Amniotic stem cell (primary cell): ENCODE measurements at places on chromosomes 12 and 14.

DNA sequence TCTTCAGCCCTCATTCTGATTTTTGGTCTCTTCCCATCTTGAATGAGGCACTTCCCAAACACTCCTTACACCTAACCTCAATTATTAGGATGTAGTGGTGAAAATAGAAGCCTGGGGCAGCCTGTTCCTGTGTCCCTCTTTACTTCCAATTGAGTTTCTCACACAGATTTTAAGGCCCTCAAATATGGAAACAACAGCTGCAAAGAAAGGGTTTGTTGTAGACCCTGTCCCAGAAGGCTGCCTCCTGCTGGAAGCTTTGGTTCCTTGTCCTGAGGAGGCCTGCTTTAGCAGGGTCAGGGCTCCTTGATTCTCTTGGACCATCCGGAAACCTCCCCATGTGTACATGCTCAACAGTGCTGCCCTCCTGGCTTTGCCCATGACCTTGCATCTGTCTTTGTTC is 101.3 kb downstream of the TGFB3 start:
- DNase-seq: no peak

DNA sequence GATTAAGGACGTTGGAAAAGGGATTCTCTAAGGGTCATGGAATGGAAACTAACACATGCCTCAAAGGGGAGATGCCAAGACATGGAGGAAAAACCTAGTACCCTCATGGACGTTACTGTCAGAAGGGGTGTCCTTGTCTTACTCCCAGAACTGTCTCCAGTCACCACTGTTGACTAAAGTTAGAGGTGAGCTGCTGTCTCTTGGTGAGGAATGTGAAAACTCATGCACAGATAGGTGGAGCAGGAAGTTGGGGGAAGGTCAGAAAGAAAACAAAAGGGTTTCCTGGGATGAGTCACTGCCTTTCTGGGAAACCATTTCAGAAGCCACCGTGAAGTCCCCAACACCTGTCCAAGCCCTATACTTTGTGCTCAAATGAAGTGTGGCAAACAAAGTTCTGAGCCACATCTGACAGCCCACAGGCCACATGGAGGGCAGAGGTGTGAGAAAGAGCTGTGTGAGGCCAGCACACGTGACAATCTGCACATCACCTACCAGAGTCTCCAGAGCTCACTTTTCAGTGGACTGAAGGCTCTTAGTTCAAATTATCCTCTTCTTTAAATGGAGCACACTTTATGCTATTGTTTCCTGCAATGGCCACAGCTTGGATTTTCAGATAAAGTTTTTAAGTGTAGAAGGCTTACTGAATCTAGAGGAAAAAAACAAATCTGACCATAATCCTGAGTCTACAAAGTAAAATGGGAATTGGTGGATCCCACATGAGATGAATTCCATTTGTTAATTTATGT is 92.9 kb upstream of the EGLN3 start:
- DNase-seq: no peak

DNA sequence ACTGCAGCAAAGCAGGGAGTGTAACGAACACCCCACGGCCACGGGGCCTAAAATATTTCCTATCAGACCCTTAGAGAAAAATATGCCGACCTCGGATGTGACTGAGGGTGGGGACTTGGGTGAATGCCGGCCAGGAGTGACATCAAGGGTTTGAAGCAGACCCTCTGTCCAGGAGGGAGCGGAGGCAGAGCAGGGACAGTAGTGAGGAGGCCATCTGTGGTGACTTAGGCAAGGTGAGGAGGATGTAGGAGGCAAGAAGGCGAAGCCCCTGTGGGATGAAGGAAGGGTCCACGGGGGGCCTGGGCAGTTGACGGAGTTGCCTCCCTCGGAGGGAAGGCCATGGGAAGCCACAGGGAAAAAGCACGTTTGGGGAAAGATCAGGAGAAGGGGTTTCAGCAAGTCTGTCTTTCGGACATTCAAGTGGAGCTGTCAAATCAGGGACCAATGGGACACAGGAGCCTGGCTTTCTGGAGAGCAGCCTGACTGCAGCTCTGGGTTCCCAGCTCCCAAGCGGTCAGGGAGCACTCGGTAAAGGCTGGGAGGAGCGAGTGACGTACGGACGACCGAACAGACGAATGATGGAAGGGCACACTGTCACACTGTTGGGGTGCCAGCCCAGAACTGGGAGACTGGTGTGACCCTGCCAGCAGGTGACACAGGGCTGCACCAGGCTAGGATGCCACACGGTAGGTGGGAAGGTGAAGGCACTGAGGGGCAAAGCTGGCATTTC is 74.3 kb downstream of the MOK start:
- DNase-seq: no peak

DNA sequence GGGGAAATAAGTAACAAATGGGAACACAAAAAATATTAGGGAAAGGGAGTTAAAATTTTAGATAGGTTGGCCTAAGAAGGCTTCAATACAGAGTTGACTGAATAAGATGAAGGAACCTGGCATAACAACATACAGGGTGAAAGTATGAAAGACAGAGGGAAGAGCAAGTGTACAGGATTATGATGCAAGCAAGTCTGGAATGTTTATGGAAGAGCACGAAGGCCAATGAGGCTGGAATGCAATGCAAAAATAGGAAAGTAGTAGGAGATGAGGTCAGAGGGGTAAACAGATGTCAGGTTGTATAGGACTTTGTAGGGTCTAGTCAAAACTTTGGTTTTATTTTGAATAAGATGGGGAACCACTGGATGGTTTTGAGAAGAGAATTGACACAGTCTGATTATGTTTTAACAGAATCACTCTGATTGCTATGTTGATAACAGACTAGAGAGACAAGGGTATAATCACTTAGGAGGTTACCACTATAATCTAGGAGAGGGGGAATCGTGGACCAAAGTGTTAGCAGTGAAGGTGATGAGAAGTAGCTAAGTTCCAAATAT is 96.8 kb downstream of the OSBPL8 start:
- no peak for DNase-seq

- no peak for DNase-seq
These were observed 174.1 kb upstream of the PRMT8 start for GRCh38 chr12:3316776-3317480.

DNA sequence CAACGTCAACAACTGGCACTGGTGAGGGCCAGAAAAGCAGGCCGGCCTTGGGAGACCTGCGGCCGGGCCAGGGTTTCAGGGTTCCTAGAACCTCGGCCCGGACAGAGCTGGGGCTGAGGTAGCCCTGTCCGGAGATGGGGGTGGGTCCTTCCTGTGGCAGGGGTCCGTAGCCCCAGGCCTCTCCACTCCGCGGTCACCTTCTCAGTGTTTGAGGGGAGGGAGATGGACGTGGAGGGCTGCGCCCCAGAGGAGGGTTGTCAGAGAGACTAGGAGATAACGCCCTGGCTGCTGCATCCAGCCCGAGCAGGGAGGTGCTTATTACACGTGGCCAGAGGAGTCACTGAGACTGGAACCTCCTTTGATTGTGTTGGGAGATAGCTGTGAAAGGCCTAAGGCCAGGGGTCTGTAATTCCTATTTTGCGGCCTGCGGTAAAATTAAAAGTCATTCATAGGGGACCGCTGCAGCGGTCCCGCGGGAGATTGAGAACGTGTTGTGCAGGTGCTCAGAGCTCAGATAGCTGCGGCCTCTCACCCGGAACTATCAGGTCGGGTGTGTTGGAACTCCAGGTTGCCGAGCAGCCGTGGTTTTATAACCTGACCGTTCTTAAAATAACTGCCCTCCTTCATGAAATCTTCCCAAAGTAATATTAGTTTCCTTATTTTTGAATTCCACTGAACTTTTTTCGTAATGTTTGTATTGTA is 507 bp downstream of the AHSA1 start:
- no peak for DNase-seq

DNA sequence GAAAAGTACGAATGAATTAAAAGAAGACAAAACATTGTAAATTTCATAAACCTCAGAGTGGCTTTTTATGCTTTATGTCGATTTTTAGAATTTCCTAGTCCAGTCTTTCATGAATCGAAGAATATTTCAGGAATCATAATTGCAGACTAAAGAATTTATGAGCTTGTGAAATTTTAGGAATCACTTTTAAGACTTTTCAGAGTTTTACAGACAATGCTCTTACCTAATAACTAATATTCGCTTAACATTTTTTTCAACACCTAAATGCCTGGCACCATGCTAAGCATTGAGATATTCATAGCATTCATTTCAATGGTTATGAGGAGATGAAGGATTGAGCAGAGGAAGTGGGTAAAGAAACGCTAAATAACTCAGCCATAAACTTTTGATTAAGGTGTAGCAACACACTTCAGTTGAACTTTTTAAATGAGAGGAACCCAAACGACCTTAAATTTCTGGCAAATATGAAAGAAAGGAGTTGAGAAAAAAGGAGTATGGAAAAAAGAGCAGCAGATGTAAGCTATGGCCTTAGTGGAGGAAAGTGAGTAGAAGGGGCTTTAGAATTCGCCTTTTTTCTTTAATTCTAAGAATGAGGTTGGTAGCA is 739 bp upstream of the USP44 start:
- no peak for DNase-seq

GRCh38 chr12:127649961-127650360 is 617.0 kb upstream of the TMEM132C start:
- DNase-seq: no peak

- DNase-seq: peak; percentile 22
These were observed 70.1 kb downstream of the PHETA1 start for GRCh38 chr12:111298582-111299436.

- DNase-seq: no peak
These were observed 1.4 kb downstream of the NFKBIA start for GRCh38 chr14:35403114-35403602.

DNA sequence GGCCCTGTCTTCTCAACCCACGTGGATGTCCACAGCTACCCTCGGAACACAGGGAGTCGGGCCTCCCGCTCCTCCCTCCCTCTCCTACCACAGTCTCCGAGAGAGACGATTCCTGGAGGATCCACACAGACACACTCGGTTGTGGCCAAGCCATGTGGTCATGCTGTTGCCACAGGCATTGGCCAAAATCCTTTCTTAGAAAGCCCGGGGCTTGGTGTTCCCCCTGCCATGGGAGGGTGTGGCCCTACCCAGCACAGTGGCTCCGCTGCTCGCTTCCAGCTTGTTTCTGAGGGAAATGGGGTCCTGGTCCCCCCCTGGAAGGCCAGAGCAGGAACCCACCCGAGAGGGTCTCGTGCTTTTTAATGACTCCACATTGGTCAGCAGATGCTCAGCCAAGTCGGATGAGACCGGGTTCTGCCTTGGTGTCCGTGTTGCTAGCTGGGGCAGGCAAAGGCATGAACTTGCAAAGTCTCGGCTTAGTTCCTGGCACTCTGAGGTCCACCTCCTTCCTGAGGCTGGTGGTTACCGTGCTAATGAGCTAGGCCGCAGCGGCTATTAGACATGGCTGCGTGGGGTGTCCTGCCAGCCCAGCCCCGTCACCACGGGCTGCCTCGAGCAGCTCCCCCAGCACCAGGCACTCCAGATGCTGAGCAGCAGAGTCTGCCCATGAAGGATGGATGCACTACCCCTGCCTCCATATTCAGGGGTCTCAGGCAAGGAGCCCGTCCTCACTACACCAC is 46.8 kb upstream of the MEG3 start:
- no peak for DNase-seq

DNA sequence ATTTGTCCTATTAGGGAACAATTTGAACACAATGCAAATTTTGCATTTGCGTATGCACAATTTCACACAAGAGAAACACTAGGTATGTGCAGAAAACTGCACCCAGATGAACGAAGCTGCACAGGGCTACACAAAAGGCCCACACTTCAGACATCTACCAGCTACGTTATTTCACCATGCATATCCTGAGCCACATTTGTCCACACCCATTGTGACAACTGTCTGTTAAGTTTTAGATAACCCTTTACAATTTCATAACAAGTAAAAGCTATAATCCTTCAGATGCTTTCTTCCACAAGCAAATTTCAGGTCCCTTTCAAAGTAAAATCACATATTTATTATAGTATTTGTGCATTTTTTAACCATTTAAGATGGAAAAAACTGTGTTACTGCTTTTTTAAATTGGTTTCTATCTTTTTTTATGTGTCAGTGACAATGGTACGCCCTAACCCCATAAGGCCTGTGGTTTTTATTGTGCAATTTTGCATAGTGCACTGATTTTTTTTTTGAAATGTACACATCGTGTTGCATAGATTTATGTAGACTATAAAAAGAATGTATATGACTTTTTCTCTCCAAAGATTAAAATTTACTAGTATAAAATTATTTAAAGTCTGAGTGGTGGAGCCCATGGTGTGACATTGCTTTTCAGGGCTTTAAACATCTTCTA is 87.8 kb upstream of the BTG1 start:
- no peak for DNase-seq

DNA sequence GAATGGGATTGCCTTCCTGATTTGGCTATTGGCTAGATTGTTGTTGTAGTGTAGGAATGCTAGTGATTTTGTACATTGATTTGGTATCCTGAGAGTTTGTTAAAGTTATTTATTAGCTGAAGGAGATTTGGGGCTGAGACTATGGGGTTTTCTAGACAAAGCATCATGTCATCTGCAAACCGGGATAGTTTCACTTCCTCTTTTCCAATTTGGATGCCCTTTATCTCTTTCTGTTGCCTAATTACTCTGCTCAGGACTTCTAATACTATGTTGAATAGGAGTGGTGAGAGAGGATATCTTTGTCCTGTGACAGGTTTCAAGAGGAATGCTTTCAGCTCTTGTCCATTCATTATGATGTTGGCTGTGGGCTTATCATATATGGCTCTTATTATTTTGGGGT is 265.7 kb upstream of the MGAT4C start:
- DNase-seq: no peak

- no peak for DNase-seq
These were observed 121.0 kb upstream of the GARIN2 start for GRCh38 chr14:67068251-67068650.

DNA sequence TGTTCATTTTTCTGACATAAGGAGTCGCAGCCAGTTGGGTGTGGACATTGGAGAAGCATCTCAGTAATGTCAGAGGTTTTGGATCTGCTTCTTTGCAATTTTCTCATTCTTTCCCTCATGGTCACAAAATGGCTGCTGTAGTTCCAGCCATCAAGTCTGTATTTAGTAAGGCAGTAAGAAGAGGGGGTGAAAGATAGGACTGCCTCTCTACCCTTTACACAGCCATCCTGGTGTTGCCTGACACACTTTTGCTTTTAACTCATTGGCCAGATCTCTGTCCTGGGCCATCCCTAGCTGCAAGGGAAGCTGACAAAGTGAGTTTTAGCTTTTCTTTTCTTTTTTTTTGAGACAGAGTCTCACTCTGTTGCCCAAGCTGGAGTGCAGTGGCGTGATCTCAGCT is 66.2 kb downstream of the EID3 start:
- DNase-seq: no peak

- DNase-seq: no peak
These were observed 12.5 kb upstream of the TMEM119 start for GRCh38 chr12:108610336-108610815.

- DNase-seq: no peak
These were observed 74.6 kb upstream of the CEP83 start for GRCh38 chr12:94534278-94534677.

DNA sequence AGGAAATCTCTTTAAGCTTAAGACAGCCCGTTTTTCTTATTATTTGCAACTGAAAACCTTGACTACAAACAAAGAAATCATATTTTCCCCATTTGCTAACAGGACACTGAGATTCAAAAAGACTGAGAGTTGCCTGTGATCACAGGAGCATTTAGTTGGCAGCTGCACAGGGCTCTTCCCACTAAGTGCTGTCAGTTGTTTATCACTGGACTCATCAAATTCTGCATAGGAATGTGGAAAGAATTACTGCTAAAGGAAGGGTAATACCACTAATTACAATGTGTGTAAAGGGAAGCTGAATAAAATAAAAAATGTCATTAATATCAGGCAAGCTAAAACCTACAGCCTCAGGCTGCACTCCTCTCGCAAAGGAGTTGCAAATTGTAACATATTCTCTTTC is 226.4 kb downstream of the NELL2 start:
- DNase-seq: no peak
